HEK293T (cell line): ENCODE measurements at places on chromosomes 1 and 21.
A peak's percentile ranks its signal among the peaks of the same experiment; 100 is the strongest.

GRCh38 chr1:59556398-59556797, 258.4 kb upstream of the HOOK1 start:
- no peak for DNase-seq

DNA sequence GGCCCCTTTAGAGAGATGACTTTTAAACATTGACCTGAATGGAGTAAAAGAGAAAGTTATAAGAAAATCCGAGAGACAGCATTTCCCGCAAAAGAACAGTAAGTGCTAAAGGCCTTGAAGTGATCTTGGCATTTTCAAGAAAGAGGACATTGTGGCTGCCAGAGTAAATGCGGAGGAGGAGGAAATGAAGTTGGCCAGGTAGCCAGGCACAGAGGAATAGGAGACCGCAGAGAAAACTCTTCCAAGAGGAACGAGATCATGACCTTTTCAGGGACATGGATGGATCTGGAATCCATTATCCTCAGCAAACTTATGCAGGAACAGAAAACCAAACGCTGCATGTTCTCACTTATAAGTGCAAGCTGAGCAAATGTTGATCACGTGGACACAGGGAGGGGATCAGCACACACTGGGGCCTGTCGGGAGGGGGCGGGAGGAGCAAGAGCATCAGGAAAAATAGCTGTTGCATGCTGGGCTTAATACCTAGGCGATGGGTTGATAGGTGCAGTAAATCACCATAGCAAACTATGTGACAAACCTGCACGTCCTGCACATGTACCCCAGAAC, 49.7 kb downstream of the EEIG2 start:
- no peak for DNase-seq

GRCh38 chr1:158087320-158087927, 93.3 kb upstream of the CD1D start:
- peak; percentile 85 for DNase-seq

DNA sequence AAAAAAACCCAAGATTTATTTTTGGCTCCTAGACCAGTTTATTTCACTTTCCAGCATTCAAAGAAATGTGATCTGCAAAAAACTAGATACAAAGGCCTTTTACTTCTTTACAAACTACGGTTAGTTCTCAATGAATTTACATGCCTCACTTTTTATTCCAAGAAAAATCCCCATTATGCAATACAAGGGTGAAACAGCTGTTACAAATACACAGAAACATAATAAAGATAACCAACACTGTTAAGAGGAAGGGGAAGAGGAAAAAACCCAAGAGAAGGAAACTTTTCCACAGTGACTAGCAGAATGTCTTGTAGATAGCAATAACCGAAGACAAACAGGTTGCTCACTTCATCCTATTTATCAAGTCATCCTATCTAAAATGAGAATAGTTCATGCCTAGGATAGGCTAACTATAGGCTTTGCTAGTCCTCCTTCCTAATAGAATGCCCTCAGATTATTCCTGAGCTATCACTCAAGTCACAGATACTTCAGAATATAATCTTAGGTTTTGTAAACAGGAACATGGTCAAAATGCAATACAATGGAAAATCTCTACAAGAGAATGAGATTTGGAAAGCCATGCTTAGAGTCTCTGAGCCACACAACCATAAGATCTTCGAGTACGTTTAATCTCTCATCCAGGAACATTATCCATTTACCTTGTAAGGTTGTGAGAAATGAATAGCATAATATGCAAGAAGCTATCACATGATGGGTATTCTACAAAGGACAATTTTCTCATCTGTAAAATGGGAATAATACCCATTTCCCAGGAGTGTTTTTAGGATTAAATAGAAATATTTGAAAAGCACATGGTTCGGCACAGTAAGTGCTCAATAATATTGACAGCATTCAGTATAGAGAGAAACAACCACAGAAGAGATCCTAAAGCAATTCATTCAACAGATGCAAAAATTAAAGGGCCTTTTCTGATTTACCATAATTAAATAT, 5.4 kb downstream of the PNRC2 start:
- DNase-seq: no peak

GRCh38 chr21:41207401-41208375, 39.7 kb downstream of the BACE2 start:
- no peak for DNase-seq

- DNase-seq: no peak
Observed at GRCh38 chr1:109786112-109786480, 22.4 kb upstream of the EPS8L3 start.
